Stimulated activated CD4-positive, alpha-beta T cell treated with anti-CD3 and anti-CD28 coated beads, Interleukin-4, amount 100 ng/mL, for 24 hours (primary cell): ENCODE measurements at places on chromosomes 6 and 20.

DNA sequence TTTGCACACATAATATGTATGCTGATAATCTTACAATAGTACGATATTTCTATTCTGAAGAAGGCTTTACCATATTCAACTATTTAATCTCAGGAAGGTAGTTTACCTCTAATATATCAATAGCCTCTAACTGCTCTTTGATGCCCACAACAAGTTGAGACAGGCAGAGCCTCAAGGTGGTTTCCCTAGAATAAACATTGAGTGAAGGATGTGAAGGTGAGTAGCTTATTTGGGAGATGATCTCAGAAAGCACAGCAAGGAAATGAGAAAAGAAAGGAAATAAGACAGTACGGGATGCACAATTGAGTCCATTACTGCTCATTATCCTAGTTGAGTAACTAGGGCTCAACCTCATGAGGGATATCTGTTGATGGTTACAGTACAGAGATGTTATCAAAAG lies 638.4 kb downstream of the MAFB start:
- no peak for DNase-seq

DNA sequence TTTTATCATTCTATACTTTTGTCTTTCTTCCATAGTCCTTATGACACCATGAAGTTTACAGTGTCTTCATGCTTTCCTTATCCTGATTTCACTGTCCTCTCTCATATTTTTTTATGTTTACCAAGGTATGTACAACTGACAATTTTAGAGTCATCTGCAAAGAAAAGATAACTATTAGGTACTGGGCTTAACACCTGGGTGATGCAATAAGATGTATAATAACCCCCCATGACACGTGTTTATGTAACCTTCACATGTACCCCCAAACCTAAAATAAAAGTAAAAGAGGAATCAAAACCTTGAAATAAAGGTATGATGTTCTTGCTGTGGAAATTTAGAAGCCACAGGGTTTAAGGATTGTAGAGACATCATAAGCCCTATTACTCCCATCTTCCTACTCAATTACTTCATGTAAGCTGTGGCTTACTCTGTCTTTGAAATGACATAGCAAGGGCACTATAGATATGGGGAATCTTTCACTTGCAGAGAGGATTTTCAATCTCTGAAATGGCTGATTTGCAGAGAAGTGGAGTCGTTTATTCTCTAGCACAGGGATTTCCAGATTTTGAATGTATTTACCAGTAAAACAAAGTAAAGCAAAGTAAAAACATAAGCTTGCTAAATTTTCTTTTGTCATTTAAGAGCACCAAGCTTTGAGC lies 18.9 kb downstream of the OR2W1 start:
- no peak for DNase-seq

GRCh38 chr6:113591896-113592827 lies 265.0 kb upstream of the MARCKS start:
- no peak for DNase-seq

DNA sequence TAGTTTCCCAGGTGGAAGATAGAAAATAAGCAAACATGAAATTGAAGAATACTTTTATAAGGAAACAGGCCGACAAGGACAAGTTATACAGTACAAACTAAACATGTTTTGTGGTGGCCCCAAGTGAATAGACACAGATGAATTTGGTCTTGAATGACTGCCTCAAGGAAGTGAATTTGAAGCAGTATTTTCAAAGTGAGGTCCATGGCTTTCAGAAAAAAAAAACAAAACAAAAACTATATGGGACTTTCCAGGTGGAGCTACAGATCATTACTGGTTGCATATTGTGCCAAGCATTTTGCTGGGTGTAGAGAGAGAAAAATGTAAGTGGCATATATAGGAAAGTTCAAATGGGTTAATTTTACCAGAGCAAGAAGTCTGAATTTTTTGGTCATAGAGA lies 68.8 kb downstream of the CYB5R4 start:
- no peak for DNase-seq

- no peak for DNase-seq
Measured at GRCh38 chr6:44087623-44088022, 39.6 kb downstream of the MRPL14 start.

- DNase-seq, result peak; percentile 67
Measured at GRCh38 chr6:75526502-75527127, 33.0 kb upstream of the FILIP1 start.

- no peak for DNase-seq
Measured at GRCh38 chr6:80009531-80009930, 5.1 kb downstream of the TTK start.

GRCh38 chr20:62120990-62121775 lies 1.1 kb upstream of the LSM14B start:
- DNase-seq, result peak; percentile 36

DNA sequence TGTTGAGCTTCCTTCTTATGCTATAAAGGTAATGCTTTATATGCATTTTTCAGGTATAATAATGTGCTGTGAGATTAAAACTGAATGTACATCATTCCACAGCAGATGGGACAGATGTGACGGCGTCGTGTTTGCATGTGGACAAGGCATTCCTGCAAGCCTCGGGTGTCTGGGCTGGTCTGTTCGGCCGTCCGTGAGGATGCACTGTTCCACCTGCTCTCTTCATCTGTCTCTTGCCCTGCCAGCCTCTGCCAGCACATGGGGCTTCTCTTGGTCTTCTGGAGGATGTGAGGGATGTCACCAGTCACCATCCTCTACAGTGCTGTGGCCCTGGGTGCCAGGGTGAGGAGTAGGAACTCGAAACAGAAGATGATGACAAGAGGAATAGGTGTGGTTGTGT lies 223.2 kb downstream of the ERMARD start:
- no peak for DNase-seq

GRCh38 chr20:22763257-22763906 lies 179.0 kb upstream of the FOXA2 start:
- DNase-seq, result no peak

- no peak for DNase-seq
Measured at GRCh38 chr20:62286493-62287064, 16.2 kb upstream of the ADRM1 start.

DNA sequence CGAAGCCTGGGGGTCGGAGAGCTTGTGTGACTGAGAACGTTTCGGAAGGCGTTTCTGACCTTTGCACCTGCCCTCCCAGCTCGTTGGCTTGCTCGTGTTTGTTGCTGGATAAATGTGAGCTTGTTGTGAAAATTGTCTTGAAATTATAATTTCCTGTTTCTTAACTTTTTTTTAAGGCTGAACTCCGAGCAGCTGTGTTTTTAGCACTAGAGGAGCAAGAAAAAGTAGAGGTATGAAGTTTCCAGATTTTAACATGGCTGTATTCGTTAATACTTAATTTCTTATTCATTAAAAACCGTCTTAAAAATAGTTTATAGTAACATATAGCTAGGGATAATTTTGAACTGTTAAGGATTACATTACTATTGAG lies 672 bp downstream of the CEP43 start:
- no peak for DNase-seq

- DNase-seq, result no peak
Measured at GRCh38 chr6:166446567-166447065, 63.9 kb upstream of the MPC1 start.

DNA sequence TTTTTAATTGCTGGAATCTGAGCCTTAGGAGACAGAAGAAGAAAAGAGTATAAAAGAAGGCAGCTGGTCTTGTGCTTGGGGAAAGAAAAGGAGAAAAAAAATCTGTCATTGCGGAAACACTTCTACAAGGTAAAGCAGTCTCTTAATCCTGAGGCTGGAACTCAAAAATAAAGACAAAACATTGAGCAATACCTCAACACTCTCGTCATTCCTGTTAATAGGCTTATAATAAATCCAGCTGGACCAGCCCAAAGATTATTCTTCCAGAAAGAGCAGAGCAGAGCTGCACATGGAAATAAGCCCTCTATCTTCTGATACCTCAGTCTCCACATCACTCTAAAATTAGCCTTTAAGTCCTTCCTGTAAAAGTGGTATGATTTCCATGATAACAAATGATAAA lies 62.0 kb upstream of the HIVEP1 start:
- no peak for DNase-seq

- DNase-seq, result no peak
Measured at GRCh38 chr6:159056003-159056402, 11.2 kb upstream of the TAGAP start.
